Fibroblast of skin of abdomen (primary cell): ENCODE measurements at places on chromosomes 11 and 22.
A peak's percentile ranks its signal among the peaks of the same experiment; 100 is the strongest.

DNA sequence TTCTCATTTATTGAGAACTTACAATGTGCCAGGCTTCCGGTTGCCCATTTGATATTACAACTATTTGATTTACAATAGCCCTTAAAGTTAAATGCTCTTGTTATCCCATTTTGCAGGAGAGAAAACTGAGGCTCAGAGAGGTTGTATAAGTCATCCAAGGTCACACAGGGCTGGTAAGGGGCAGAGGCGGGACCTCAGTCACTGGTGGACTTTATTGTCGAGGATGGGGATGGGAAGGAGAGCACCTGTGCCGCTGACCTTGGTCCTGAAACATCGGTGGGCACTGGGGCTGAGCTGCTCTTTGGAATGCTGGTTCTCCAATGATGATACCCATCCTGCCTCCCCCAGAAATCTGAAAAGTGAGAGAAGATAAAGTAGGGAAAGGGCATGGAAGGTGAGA is 265.4 kb downstream of the MIAT start:
- DNase-seq: no peak

DNA sequence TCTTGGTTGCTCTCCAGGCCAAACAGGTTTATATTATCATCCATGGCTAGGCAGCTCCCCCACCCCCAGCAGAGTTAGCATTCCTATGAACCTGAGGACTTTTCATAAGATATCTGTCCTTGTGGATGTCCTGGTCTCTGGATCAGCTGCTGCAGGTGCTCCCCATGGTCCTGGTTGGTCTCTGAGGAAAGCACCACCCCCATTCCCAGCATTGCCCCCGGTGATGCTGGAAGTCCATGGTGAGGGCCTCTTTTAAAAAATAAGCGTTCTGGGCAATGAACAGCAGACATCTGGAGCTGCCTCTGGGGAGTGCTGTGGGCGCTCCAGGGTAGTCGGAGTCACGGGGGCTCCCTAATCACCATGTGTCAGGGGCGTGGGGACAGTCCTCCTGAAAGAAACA is 26.6 kb downstream of the DKK3 start:
- DNase-seq: no peak

DNA sequence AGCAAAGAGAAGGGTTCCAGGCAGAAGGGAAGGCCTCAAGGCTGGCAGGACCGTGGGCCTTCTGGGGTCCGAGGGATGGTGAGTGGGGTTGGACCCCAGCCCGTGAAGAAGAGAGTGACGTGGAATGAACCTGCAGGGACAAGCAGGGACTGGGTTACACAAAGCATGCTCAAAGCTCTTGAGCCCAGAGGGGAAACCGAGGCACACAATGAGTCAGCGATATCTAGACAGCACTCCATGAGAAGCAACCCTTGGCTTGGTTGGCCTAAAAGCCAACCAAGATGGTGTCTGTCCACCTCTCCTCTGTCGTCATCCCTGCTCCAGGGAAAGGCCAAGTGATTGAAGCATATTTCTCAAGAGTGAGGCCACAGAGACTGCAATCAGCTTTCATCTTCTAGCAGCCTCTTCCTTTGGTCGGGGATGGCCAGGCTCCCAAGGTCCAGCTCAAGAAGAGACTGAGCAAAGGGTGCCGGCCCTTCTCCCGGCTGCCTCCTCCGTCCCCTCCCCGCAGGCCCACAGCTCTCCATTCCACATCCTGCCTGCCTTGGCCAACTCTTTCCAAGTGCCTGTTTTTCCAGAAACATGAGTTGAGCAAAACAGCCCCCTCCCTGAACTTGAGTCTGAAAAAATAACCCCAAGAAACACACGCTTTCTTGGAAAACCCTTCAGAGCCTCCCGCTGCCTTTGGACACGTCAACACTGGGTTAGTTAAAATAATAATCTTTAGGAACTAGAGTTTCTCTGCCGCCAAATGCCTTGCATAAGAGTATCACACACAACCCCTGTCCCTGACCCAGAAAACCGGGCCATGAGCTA is 556.6 kb downstream of the MIAT start:
- peak; percentile 77 for DNase-seq

DNA sequence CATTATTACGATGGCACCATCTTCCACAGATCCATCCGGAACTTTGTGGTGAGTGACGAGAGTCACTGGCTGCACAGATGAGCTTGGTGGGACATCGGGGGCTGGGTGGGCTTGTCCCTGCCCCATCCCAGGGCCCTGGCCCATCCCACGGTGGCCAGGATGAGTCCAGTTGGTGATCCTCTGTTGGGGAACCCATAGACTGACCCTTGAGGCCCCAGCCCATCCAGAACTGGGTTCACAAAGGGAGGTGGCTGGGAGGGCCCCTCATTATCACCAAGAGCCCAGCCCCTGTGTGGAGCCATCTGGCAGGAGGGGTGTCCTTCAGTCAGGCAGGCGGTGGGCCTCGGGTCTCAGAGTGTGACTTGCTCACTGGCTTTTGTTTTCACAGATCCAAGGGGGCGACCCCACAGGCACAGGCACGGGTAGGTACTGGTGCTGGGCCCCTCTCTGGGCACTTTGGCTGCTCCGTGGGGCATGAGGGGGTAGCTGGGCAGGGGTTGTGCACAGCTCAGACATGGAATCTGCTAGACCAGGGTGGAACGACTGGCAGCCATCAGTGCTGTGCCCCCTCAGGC is 22.0 kb downstream of the PPIL2 start:
- no peak for DNase-seq

- peak; percentile 96 for DNase-seq
Measured at GRCh38 chr11:12182676-12183541, 72.5 kb downstream of the MICAL2 start.

DNA sequence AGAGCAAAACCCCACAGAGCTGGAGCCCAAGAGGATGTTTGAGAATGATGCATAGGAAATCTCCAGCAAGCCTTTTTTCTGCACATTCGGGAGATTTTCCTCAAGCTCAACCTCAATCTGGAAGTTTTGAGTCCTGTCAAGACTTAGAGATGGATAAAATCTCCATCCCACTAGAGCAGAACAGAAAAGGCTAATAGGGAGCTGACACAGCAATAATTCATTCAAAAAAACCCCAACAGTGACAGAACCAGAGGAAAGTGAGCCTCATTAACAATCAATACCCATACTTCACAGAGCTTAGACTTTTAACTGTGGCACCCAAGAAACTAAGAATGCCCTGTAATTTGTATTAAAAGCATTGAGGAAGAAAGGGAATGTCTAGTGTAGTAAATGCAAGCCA is 115.9 kb upstream of the BDNF start:
- DNase-seq: no peak

GRCh38 chr11:70473186-70473872 is 75.0 kb downstream of the CTTN start:
- DNase-seq: no peak

DNA sequence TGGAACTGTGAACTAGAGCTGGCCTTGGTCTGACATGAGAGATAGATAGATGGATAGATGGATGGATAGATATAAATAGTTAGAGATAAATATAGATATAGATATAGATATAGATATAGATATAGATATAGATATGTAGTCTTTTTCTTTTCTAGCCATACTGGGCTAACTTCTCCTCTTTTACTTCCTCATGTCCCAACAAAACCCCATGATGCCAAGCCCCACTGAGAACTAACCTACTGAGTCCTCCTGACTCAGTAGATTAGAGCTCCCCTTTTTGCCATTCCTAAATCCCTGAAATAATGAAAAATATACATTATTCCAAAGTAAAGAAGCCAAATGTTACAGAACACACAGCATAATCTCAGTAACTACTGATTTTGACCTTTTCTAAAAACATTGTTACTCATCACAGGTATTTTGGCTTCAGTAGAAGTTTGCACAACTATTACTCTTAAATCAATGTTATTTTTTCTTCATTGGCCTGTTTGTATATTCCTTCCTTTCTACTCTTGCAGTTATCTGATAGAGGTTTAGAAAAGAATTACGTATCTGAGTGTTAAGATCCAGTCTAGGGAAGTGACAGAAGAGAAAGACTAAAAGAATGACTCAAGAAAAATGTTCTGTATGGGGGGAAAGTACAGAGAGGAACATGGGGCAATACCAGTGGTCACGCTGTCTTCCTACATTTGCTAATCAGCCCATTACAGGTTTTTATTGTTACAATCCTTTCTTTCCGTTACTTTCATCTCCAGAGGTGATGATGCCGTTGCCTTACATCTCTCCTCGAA is 6.0 kb upstream of the OR10D3 start:
- DNase-seq: no peak

GRCh38 chr11:2762031-2762380 is 62.2 kb upstream of the KCNQ1OT1 start:
- DNase-seq: no peak

GRCh38 chr11:78332174-78332866 is 85.3 kb downstream of the GAB2 start:
- DNase-seq: no peak

DNA sequence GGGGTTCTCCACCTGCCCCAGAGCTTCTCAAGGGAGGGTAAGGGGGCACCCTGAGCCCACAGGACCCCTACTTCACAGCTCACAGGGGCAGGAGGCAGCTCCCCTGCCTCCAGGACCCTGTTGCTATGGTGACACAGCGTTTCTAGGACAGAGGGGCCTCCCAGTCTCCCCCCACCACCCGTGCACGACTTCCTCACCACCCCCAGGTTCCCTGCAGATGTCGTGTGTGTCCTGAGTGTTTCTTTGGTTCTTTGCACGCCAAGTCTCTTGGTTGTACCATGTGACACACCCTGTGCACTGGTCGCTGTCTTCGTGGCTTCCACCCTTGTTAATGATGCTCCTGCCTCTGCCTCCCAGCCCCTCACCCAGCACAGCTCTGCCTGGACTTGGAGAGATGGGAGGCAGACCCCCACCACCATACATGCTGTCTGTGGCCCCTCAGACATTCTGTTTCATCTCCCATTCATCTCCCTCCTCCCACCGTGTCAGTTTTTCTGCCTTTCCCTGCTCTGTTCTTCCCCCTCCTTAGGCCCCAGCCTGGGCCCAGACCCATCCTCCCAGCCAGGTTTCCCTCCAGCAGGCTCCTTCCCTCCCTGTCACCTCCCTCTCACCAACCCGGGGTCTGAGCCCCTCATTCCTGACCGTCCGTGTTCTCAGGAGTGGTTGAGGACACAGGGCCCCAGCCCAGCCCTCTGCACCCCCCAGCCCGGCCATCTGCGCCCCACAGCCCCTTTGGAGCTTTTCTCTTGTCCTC is 24.5 kb upstream of the RAB1B start:
- DNase-seq: no peak

DNA sequence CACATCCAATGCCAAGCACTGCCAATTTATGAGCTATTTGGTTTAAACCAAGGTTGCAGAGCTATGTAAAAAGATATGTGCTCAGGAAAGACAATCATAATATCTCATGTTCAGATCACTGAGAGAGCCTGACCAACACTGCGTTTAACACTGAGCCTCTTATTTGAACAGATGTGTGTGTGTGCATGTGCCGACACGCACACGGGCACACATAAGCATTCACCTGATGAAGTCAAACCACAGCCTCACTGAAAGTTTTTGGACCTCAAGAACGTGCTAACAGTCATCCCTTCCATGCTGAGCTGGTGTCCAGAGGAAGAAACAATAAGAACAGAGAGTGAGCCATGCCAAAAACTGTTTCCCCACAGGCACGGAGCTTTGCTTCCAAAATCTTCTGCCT is 23.4 kb downstream of the HPS4 start:
- DNase-seq: no peak

- DNase-seq: peak; percentile 19
Measured at GRCh38 chr11:10701982-10702381, 8.4 kb upstream of the IRAG1 start.

GRCh38 chr22:32058656-32059260 is 15.7 kb downstream of the SLC5A1 start:
- no peak for DNase-seq

- no peak for DNase-seq
Measured at GRCh38 chr22:24140357-24140756, 40.9 kb upstream of the SUSD2 start.

GRCh38 chr22:22408731-22409696 is 99.5 kb downstream of the ZNF280B start:
- peak; percentile 4 for DNase-seq

GRCh38 chr11:126608658-126609057 is 253.2 kb downstream of the ST3GAL4 start:
- no peak for DNase-seq
